ENCODE measurements at places on chromosomes 3 and 15. TPM values are rescaled to one million over a fixed set of nuclear protein-coding genes. Genes with fewer than 3 reads are reported as not detected.

Gene ZDHHC23
- total RNA-seq, result 3.5 TPM

Gene IL5RA
- total RNA-seq, result not detected

Gene CDHR4
- total RNA-seq, result not detected

Gene RLBP1
- not detected for total RNA-seq

Gene TRPM1
- not detected for total RNA-seq

Gene SEMA3F
- total RNA-seq, result 1.7 TPM

All from regular cardiac myocyte (primary cell).